ENCODE measurements at places on chromosomes 7 and 10.

- DNase-seq, result no peak
Measured at GRCh38 chr10:867807-868206, 63.7 kb downstream of the LARP4B start.

GRCh38 chr7:140231771-140232491, 55.1 kb upstream of the KDM7A start:
- DNase-seq, result no peak

DNA sequence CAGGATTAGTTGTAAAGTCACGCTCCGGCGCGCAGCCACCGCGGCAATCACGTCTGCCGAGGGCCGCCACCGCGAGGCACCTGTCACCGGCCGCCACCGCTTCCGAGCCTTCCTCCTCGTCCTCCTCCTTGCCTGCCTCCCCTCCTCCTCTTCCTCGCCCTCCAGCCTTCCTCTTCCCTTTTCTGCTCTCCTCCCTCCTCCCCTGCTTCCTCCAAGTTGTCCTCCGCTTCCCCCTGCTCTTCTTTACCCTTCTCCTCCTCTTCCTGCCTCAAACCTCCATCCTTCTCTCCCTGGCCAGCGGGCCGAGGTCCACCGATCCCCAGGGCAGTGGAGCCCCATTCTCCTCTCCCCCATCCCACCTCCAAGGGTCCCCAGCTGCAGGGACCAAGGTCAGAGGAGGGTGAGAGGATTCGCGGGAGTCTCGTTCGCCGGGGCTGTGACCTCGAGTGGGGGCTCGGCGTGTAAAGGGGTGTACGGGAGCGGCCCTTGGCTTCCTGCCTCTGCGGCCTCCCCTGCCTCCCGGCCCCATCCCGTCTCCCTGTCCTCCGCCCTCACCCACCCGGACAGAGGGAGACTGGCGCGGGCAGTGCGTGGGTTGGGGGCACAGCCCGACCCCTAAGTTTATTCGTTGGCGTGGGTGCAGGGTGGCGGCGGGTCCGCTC, 89.5 kb upstream of the PAX2 start:
- DNase-seq, result no peak

DNA sequence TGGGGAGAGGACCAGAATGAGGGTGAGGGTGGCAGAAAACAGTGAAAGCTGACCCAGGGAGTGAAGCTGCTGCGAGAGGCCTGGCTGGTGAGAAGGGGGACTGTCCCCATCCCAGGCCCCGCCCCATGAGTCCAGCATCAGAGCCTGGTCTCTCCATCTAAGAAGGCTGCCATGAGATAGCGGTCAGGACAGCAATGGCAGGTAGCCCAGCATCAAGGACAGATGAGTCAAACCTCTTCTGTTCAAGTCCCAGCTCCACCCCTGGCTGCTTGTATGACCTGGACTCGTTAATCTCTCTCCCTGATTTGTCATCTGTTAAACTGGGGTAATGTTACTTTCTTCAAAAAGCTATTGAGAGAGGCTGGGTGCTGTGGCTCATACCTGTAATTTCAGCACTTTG, 22.2 kb downstream of the GPNMB start:
- no peak for DNase-seq

GRCh38 chr10:12556039-12556438, 206.7 kb downstream of the CAMK1D start:
- DNase-seq, result no peak

DNA sequence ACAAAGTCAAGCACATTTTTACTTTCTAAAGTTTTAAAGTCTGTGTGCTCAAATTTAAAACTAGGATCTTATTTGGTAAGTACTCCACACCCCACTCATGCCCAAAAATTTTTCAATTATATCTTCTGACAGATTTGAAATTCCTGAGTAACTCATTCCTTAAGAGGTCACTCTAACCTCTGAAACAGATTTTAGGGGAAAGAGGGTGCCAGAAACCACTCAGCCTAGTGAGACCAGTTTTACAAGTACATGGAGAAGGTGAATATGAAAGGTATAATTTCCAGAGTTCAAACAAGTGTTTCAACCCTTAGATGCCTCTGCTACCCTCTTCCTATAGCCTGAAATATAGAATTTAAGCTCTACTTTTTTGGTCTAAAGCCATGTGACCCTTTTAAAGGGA, 79.2 kb downstream of the C7orf25 start:
- no peak for DNase-seq

DNA sequence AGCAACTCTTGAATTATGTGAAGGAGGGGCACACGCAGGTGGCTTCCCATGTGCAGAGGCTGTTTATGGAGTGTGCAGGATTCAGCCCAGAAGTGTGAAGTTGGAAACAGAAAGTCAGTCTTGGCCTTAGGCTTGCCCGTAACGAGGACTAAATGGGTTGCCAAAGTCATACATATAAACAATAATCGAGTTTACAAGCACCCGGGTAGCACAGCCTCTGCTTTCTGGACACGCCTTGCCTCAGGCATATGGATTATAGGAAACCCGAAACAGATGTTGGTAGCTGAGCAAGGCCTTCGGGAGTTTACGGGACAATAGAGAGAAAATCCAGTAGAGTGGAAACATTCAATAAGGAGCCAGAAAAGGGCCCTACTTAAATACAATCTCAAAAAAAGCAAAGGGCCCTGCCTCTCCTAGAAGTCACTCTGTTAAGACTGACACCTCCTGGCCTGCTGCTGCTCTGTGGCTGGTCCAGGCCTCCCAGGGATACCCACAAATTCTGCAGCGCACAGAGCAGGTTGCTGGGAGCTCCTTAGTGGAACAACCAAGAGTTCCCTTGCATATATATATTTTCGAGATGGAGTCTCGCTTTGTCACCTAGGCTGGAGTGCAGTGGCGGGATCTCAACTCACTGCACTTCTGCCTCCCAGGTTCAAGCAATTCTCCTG, 48.5 kb downstream of the SMKR1 start:
- no peak for DNase-seq

DNA sequence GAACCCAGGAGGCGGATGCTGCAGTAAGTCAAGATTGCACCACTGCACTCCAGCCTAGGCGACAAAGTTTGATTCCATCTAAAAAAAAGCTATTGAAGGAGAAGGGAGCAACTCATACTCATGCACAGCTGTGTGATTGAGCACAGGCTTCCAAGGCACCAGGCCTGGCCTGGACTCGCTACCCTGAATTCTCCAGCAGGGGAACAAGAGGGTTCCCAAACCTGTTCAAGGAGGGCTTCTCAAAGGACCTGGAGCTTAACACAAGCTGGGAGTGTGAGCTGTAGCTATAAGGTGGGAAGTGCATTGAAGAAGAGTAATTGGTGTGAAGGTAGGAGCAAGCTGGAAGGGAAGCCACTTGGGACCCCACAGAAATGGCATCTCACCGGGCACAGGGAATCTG, 15.1 kb upstream of the DDIT4 start:
- DNase-seq, result no peak

- DNase-seq, result no peak
Measured at GRCh38 chr7:18109762-18110161, 82.1 kb upstream of the PRPS1L1 start.

GRCh38 chr10:132335189-132336063, 3.4 kb downstream of the LRRC27 start:
- no peak for DNase-seq

GRCh38 chr10:12631216-12631615, 281.9 kb downstream of the CAMK1D start:
- DNase-seq, result no peak

GRCh38 chr10:92903633-92904032, 55.3 kb downstream of the EXOC6 start:
- DNase-seq, result no peak
